Endothelial cell of umbilical vein (primary cell): ENCODE measurements at places on chromosomes 2 and 18. TPM values are rescaled to one million over a fixed set of nuclear protein-coding genes. Genes with fewer than 3 reads are reported as not detected.

PLEK gene
- 0.03 TPM in 1 of 2 replicates, not detected in the other for polyA plus RNA-seq

PLGLB1 gene
- polyA plus RNA-seq = 0.51 and 0.81 TPM in 2 replicates

CLIP4 gene
- polyA plus RNA-seq = 6.7 and 9.2 TPM in 2 replicates

THSD7B gene
- polyA plus RNA-seq = not detected in 2 replicates
